ENCODE measurements at places on chromosomes 6 and 20. TPM values are rescaled to one million over a fixed set of nuclear protein-coding genes. Genes with fewer than 3 reads are reported as not detected.

The FGD2 gene
- not detected for polyA plus RNA-seq

The ECT2L gene
- polyA plus RNA-seq = not detected

- no peak for DNase-seq
Observed at GRCh38 chr6:44670146-44670545, 282.6 kb downstream of the CDC5L start.

DNA sequence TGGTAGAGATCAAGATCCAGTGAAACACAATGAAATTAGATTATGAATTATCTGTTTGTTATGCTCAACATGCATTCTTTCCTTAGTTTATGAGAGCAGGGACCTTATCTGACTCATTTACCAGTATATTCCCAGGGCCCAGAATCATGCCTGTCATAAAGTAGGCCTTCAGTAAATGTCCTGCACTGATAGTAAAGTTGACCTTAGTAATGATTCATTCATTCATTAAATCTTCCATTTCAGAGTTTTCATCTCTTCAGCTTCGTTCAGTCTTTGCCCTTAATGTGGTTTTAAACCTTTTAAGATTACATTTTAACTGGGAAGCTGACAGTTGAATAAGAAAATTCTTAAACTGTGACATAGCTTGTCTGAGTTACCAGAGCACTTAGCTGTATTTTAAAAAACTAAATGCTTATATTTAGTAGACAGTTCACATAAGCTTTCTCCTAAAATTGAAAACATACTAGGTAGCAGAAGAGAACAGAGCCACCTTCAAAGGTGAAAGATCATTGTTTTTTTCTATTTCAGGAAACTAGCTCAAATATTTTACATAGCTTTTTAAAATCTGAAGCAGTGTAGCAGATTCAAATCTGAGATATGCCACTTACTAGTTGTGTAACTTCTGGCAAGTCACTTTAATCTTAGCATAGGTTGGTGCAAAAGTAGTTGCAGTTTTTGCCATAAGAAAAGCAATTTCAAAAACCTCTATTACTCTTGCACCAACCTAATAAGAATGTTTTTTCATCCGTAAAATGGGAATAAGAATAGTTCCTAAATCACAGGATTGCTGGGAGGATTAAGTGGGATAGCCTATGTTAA, 41.4 kb downstream of the MCM8 start:
- no peak for DNase-seq
